C1 segment of cervical spinal cord (tissue), 14 donors: ENCODE measurements at places on chromosomes 7 and 10.

GRCh38 chr7:140810830-140811556, 113.7 kb downstream of the BRAF start:
- peak; percentile 14 for DNase-seq

- no peak for DNase-seq
Measured at GRCh38 chr10:54124209-54124885, 676.7 kb downstream of the PCDH15 start.

GRCh38 chr7:151429560-151430331, 10.2 kb downstream of the CRYGN start:
- no peak for DNase-seq

- no peak for DNase-seq
Measured at GRCh38 chr10:69955897-69956740, 96.5 kb upstream of the MACROH2A2 start.

DNA sequence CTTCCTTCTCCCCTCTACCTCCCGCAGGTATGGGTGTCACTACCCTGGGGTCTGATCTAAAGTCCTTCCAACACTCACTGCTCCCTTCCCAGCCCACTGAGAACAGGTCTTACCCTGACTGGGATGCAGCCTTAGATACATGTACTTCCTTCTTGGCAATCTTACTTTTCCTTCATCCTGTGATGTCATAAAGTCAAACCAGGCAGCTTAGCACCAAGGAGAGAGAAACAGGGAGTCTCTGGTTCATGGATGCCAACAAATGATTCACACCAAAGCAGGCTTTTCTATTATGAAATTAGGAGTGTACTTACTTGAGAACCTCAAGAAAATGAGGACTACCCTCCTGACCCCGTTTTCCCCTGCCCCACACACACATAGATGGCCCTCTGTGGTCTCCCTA, 111.0 kb upstream of the KMT2E start:
- no peak for DNase-seq
